ENCODE measurements at places on chromosomes 12 and 14. TPM values are rescaled to one million over a fixed set of nuclear protein-coding genes. Genes with fewer than 3 reads are reported as not detected.

- no peak for DNase-seq
These were observed 35.0 kb upstream of the CFL2 start for GRCh38 chr14:34749408-34749807.

DNA sequence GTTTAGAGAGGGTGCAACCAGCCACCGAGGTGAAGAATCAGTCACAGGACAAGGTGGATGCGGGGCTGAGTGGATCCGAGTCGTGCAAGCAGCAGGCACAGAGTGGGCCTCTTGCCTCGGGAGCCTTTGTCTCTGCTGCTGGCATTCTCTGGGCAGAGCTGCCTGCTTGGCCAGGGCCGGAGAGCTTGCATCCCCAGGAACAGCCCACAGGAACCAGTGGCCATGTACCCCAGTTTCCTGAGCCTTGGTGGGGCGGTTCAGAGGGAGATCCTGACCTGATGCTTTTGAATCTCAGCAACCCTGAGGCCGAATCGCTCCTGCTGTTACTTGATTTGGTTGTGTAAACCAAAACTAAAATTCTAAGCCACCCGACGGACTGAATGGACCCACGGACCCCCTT, 50.1 kb upstream of the EIF5 start:
- DNase-seq = no peak

ADCY4 gene
- total RNA-seq = 1.6 TPM

KRT74 gene
- not detected for total RNA-seq

ALG10B gene
- total RNA-seq = 16.6 TPM

- DNase-seq = no peak
These were observed 267.7 kb upstream of the MGAT4C start for GRCh38 chr12:86523844-86524243.

DNA sequence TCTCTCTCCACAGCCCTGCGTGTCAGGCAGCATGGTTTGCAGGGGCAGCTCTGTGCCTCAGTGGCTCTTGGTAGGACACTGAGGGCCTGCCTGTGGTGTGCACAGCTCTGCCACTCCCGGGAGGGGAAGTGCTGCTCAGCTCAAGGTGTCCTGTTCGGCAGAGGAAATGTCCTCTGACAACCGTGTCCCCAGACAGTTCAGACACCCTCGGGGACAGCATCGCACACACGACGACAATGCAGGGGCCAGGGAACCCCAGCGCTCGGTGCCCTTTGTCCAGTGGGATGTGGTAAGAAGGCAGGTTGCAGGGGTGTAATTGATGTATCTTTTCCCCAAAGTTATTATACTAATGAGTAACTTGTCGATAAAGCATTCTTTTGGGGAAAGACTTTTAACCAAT, 14.2 kb downstream of the ANKLE2 start:
- no peak for DNase-seq

- DNase-seq = no peak
These were observed 84.7 kb downstream of the SLC41A2 start for GRCh38 chr12:104873374-104873773.

MEG3 gene
- total RNA-seq = not detected

DNA sequence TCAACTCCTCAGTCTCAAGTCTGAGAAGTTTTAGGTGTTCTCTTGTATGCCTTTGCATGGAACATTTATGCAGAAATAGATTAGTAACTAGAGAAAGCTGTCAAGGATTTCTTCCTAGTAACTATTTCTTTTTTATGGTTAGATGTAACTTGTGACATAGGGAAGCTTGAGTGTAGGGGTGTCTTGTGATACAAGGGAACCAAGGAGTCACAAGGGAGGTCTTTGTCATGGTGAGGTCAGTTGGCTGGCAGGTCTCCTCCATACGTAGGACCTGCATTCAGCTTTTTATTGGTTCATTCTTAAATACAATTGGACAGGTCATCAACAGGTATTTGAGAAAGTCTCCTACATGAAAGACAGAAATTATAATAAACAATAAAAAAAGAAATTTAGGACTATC, 394.0 kb upstream of the CCDC196 start:
- DNase-seq = no peak

DNA sequence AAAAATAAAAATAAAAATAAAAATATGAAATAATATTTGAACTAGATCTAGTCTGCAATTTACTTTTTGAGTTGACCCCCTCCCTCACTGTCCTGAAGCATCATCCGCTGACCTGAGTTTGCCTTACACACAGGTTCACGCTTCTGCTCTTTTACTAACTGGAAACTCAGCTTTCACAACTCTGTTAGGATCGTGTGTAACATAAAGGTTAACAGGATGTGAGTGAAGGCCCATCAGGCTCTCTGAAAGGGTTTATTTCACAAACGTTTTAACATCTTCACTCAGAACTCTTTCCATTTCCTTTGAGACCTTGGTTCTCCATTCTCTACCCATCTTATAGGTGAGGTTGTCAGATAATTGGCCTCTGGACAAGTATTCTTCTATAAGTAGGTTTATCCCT, 191.4 kb downstream of the FOXN3 start:
- no peak for DNase-seq

P2RX2 gene
- not detected for total RNA-seq

GRCh38 chr14:99534863-99535262, 53.7 kb downstream of the CCNK start:
- DNase-seq = no peak

SLC38A4 gene
- not detected for total RNA-seq

DNA sequence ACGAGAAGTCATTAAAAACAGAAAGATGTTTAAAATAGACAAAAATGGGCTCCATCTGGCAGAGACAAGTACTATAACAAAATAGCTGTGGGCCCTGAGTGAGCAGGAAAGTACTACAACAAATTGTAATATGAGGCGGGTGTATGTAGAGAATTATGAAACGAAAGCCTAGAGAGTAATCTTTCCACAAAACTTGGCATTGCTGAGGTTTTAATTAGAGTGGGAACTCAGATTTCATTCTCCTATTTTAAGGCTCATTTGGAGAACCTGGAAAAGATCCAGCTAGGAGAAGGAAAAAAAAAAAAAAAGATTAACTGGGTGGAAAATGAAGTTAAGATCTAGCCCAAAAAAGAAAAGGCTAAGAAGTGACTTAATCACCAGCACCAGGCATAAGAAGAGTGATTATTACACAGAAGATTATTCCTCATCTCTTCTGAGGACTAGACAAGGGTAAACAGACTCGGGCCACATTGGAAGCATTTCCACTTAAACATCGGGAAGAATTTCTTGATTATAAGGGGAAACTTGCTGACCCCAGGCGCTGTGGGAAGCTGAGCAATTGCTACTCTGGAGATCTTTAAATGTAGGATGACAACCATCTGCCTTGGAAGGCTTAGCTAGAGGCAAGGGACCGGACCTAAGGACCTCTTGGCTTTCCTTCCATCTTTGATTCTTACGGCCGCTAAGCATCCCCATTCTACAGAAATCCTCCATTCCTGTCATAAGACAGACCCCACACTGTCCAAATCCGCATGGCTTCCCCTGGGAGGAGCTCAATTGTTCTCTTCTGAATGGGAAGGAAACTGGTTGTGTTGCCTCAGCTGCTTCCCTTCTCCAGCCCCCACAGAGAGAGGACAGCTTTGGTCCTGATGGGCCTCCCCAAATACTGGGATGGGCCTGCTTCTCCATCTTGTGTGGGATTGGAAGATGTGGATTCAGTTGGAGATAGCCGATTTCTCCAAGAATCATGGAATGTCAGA, 40.6 kb downstream of the IGF1 start:
- DNase-seq = no peak

FAM186B gene
- total RNA-seq = not detected

C12orf56 gene
- total RNA-seq = not detected

DNA sequence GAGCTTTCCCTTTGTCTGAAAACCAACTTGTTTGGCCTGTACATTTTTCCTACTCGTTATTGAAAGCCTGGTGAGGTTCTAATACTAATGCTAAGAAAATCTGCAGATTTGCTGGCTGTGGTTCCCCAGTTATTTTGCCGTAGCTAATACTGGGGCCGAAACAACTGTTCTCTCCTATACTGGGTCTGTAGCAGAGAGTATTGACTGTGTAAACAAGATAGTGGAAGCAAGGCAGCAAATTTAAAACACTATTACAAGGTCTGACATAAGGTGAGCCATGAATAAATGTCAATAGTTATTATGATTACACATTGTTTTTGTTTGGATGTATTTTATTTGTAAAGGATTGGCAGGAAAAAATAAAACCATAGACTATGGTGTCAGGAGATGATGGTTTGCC, 1244.0 kb downstream of the AACS start:
- DNase-seq = no peak

GRCh38 chr12:2273288-2273687, 220.5 kb downstream of the CACNA1C start:
- no peak for DNase-seq

- DNase-seq = no peak
These were observed 6.0 kb downstream of the FOXG1 start for GRCh38 chr14:28772613-28773012.

PDE3A gene
- not detected for total RNA-seq

DNA sequence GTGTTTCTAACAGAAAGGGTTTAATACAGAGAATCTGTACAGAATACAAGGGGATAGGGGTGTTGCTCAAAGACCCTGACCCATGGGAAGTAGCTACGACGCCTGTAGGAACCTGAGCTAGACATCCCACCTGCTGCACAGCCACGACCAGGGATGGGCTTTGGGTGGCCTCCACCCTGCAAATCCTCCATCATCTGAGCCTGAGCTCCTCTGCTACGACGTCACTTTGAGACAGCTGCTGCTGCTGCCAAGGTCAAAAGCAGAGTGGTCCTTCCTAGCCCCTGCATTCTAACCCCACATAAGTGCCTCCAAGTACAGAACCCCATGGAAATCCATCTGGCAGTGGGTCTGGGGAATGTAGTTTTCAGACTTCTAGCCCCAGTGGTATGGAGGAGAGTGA, 43.8 kb downstream of the JAG2 start:
- no peak for DNase-seq

KCNC2 gene
- total RNA-seq = not detected
